ENCODE measurements at places on chromosomes 3 and 15. TPM values are rescaled to one million over a fixed set of nuclear protein-coding genes. Genes with fewer than 3 reads are reported as not detected.

The CELSR3 gene
- total RNA-seq = 0.49 TPM

The ST6GAL1 gene
- total RNA-seq = 40.3 TPM

The NEIL1 gene
- 16.7 TPM for total RNA-seq

The IL17RE gene
- total RNA-seq = 0.19 TPM

The LDHAL6B gene
- not detected for total RNA-seq

The CDC25A gene
- total RNA-seq = 10.8 TPM

The GCSAM gene
- total RNA-seq = not detected

The CACNA2D3 gene
- total RNA-seq = not detected

The SELENOK gene
- 17.6 TPM for total RNA-seq

The KNL1 gene
- total RNA-seq = 16.5 TPM

The LRRIQ4 gene
- total RNA-seq = not detected

The PFN2 gene
- 22.2 TPM for total RNA-seq

The NUP210 gene
- total RNA-seq = 7.9 TPM

The XCR1 gene
- total RNA-seq = not detected

The STAB1 gene
- 173 TPM for total RNA-seq

The SLC28A2 gene
- total RNA-seq = not detected

The ALDH1A2 gene
- 2.6 TPM for total RNA-seq

The ACTRT3 gene
- total RNA-seq = 1.5 TPM

The PFKFB4 gene
- total RNA-seq = 1.4 TPM

The UCN2 gene
- total RNA-seq = not detected

The HCN4 gene
- total RNA-seq = not detected

The MUC13 gene
- total RNA-seq = under 0.01 TPM

The MITF gene
- total RNA-seq = 3.8 TPM

The SPATA16 gene
- total RNA-seq = not detected

The CD200R1 gene
- total RNA-seq = not detected

The PLXNB1 gene
- total RNA-seq = 46.9 TPM

The SMCO1 gene
- not detected for total RNA-seq

The SLC24A5 gene
- total RNA-seq = not detected

The RUBCN gene
- 10.7 TPM for total RNA-seq

The LRRC3B gene
- not detected for total RNA-seq

The NR2E3 gene
- 0.50 TPM for total RNA-seq

The ASB14 gene
- not detected for total RNA-seq

The DLEC1 gene
- under 0.01 TPM for total RNA-seq

The OR4F6 gene
- not detected for total RNA-seq

The WDR93 gene
- total RNA-seq = under 0.01 TPM

The KBTBD8 gene
- total RNA-seq = 3.0 TPM

The LRRC49 gene
- 5.0 TPM for total RNA-seq

The MAP1A gene
- 0.32 TPM for total RNA-seq

The PTX3 gene
- 566 TPM for total RNA-seq

The PCCB gene
- 51.8 TPM for total RNA-seq

The CYFIP1 gene
- 154 TPM for total RNA-seq

The LRRC2 gene
- under 0.01 TPM for total RNA-seq

The C3orf85 gene
- not detected for total RNA-seq

The TRAIP gene
- 6.0 TPM for total RNA-seq

The POTEB2 gene
- total RNA-seq = not detected

The SCN5A gene
- total RNA-seq = 5.2 TPM

The MCTP2 gene
- total RNA-seq = 13.4 TPM

The HYAL1 gene
- total RNA-seq = 7.6 TPM

The RTP1 gene
- not detected for total RNA-seq

The RAB27A gene
- 12.0 TPM for total RNA-seq

The REC114 gene
- total RNA-seq = not detected

The IGF1R gene
- total RNA-seq = 90.9 TPM

The SH2D7 gene
- total RNA-seq = not detected

The PEAK1 gene
- total RNA-seq = 32.1 TPM

The GCHFR gene
- total RNA-seq = 22.2 TPM

The SCN11A gene
- 0.06 TPM for total RNA-seq

Data from bladder microvascular endothelial cell (primary cell).